Activated CD4-positive, alpha-beta T cell treated with anti-CD3 and anti-CD28 coated beads, Interleukin-2, amount 50 U/mL, for 4 hours (primary cell): ENCODE measurements at places on chromosomes 2 and 18.

- no peak for DNase-seq
Measured at GRCh38 chr2:95012881-95013550, 12.5 kb upstream of the MAL start.

GRCh38 chr18:42576124-42576523 lies 539.4 kb downstream of the RIT2 start:
- no peak for DNase-seq

DNA sequence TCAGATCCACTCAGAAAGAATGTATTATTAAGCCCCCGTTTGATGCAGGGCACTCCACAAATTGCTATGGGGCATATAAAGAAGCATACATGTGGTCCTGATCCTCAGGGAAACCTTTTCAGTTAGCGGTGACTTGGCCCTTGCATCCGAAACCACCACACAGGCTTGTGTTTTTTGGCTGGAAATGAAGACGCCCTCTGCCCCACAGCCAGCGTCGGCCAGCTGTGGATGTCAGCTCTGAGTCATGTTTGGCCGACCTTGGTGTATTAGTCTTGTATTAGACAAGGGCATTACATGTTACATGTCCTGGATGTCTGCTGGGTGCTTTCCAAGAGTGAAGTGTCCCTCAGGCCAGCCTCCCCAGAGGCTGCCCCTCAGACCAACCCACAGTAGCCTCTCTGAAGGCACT lies 107.6 kb upstream of the MAP3K20 start:
- no peak for DNase-seq

DNA sequence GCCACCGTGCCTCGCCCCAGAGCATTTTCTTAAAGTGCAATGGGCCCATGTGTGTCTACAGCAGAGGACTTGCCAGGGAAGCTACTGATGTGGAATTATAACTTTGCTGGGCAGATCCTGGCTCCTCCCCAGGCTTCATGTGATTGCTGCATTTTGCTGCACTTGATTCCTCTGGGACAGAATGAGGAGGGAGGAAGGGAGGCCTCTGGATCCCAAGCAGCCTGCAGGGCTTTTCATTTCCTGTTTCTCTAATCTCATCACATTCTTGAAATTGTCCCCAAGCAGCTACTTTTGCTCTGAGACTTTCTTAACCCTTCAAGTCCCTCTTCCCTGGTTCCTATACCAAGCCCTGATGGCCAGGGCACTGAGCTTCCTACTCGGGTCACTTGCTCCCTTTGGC lies 134.4 kb upstream of the SEC11C start:
- no peak for DNase-seq

- DNase-seq = no peak
Measured at GRCh38 chr2:199261239-199261638, 196.5 kb downstream of the SATB2 start.

- no peak for DNase-seq
Measured at GRCh38 chr2:40292291-40292690, 159.6 kb downstream of the SLC8A1 start.

DNA sequence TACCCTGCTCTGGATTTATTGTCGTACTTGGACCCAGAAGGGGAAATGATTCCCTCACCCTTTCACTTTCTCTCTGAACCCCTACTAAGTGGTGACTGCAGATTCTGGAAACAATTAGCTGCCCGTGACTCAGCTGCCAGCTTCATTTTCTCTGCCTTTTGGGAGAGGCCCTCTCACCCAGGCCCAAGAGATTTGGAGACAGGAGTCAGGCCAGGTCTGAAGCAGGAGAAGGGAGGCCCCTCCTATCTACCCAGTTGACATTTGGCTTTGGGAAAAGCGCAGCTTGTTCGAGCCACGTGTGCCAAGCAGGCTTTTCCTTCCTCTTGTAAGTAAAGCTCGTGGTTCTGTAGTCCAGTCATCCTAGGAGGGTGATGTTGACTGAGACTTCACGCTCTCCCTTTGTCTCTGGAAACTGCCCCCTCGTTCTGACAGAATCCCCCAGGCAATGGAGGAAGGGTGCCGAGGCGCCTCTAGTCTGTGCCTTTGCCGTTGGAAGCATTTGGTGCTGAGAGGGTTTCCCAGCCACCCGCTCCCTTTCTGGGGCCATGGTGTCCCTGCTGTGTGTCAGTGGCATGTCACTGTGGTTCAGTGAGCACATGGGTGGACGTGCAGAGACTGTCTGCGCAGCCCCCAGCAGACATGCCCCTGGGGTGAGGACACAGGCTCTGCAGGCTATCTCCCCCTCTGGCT lies 8.6 kb downstream of the OXER1 start:
- no peak for DNase-seq

- no peak for DNase-seq
Measured at GRCh38 chr18:43830947-43831346, 553.7 kb upstream of the SYT4 start.

GRCh38 chr2:23468474-23469141 lies 83.6 kb downstream of the KLHL29 start:
- DNase-seq = no peak

GRCh38 chr18:49738721-49739120 lies 74.6 kb downstream of the ACAA2 start:
- no peak for DNase-seq

DNA sequence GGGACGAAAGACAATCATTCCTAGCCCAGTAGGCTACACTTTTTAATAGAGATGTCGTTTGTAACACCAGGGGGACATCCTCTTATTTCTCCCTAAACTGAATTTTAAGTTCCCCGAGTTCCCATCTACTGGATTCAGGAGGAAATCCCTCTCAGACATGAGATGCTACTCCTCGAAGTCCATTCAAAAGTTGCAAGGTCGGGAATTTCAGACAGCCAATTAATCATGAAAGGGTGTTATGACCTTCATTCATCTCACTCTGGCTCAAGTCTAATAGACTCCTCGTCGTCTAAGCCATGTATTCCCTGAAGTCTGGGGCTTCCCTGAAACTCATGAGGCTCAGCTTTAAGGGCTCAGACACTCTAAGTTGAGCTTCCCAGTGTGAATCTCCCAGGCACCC lies 1.2 kb upstream of the DSC3 start:
- no peak for DNase-seq

- no peak for DNase-seq
Measured at GRCh38 chr2:32485399-32485798, 128.6 kb downstream of the BIRC6 start.

DNA sequence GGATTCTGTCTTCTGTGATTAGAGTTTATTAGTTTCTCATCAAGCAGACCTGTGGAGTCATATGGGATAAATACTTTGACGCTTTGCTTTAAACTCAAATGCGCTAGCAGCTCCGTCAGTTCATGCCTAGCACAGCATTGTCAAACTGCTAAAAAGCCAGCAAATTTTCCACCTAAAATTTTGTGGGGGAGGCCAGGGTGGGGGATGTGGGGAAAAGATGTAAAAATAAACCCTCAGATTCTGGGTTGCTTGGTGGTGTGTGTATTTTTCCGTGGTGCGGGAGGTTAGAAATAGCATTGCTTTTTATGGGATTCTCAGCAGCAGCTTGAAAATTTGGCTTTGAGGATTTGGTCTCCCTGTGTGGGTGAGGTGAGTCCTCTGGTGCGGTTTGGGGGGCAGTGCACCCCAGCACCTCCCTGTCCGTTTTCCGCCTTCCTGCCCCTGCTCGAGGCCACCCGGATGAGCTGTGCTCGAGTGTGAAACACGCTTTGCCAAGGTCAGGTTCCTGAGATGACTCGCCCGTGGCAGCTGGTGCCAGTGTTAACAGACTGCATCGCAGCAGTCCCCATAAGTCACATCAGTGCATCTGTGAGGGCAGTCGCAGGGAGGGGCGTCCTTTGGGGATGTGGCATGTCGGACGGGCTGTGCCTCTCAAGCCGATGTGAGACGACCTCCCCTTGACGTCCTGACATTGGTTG lies 65.9 kb downstream of the LDLRAD4 start:
- DNase-seq = no peak

- no peak for DNase-seq
Measured at GRCh38 chr2:157980020-157980419, 103.9 kb upstream of the ACVR1 start.

DNA sequence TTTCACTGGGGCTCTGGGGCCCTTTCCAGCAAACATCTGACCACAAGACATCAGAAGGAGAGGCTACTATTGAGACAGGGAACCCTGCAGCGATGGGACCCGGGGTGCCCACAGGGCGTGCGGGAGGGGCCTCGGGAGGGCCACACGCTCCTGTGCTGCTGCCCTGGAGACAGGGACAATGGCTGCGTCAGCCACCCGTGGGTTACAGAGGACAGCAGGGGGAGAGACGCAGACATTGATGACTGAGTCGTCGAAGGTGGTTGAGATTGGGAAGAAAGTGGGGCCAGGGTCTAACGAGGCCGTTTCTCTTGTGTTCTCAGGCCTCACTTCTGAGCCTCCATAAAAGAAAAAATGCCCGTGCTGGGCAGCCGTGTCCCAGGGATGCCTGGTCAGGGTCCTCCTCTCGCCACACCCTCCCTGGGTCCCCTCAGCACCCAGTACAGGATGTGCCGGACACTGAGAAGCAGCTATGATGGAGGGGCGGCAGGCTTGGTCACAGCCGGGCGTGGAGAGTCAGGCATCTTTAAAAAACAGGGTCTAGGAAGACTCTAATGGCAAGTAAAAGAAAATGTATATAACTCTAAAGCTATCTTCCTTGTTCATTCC lies 73.9 kb downstream of the NDUFA10 start:
- no peak for DNase-seq

GRCh38 chr2:100959225-100959880 lies 42.7 kb upstream of the RPL31 start:
- no peak for DNase-seq

- DNase-seq = no peak
Measured at GRCh38 chr18:52481116-52481515, 141.1 kb downstream of the DCC start.

GRCh38 chr2:112483042-112483473 lies 1.1 kb downstream of the TTL start:
- DNase-seq = no peak

DNA sequence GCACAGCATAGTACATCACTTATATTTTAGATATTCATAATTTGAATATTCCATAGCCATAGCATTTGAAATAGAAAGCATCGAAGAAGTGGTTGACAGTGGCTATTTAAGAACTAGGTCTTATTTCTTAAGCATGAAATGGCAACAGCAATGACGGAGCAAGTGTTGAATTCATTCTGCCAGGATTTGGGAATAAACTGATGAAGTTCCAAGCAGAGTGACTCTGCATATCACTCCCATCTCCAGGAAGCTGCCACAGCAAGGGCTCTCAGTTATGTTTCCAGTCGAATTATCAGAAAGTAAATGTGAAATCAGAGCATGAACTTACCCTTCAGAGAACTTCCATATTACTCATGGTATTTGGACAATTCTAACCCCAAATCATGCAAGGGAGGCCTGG lies 208.1 kb downstream of the IKZF2 start:
- DNase-seq = no peak

- DNase-seq = no peak
Measured at GRCh38 chr2:225694664-225695063, 295.2 kb downstream of the NYAP2 start.

GRCh38 chr2:11411768-11412448 lies 54.1 kb downstream of the E2F6 start:
- DNase-seq = no peak

DNA sequence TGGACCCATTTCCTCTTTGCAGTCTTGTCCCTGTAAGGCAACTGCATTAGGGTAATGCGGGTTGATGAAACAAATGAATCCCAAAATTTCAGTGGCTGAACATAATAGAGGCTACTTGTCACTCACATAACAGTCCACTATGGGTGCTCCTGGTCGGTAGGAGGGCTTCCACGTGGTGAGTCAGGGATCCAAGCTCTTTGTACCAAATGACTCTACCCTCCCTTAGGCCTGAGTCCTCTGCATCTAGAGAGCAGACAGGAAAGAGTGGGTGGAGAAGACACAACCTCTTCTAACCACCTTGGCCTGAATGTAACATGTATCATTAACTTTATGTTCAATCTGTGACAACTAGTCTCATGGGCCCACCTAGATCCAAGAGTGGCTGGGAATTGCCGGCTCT lies 86.2 kb upstream of the HAAO start:
- DNase-seq = no peak

DNA sequence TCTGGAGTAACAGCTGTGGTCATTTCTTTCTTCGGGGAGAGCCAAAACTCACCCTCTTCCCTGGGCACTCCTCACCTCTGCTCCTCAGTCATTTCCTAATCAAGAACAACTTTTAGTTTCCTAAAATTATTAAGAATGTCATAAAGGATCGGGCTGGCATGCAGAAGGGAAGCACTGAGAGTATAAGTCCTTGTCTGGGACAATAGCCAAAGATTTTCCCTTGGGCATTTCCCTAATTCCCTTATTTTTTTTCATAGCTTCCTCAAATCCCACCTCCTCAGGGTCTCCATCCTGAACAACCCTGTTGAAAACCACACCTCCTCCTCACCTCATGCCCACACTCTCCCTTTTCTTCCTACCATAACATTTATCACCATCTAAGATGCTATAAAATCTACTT lies 115.0 kb downstream of the MREG start:
- no peak for DNase-seq
